ENCODE measurements at places on chromosomes 1 and 21.

DNA sequence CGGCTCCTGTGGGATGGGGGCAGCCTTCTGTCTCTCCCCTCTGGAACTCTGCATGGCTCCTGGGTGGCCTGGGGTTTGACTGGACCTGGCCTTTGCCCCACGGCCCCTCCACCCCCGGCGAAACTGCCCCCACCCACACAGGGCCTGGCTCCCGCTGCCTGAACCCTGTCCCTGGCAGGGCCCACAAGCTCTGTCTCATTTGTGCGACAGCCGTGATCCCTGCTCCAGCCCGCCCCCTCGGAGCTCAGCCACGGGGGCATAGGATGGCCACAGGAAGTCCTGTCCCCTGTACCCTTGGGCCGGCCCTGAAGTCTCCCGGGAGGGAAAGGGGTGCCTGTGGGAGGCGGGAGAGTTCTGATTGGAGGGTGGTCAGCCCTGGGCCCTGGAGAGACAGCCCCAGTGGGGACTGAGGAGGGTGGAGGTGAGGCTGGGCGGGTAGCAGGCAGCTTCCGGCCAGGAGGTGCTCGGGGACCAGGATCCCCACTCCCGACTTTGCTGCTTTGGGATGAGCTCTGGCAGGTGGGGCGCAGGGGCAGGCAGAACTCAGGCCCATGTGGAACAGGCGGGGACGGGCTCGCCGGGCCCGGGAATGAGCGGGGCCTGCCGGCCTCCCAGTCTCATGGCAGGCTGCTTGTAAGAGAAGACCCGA lies 45.1 kb downstream of the SLX9 start:
- DNase-seq = no peak

DNA sequence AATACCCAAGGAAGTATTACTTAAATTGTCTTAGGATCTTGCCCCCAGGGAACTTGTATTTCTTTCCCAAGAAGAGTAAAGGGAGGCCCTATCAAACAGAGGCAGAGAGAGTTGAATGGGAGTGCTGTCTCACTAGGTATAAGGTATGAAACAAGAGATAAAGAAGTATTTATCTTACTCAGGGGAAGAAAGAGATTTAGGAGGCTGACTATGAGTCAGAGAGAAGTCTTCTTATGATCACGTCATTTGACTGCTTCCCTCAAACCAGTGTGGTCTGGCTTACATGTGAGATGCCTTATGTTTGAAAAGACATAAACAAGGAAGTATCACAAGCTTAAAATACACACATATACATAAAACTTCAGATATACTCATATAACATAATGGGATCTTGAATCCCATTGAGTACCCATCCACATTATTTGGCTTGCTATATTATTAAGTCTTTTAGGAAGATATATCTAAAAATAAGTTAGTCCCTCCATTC lies 29.6 kb downstream of the DUSP10 start:
- no peak for DNase-seq

DNA sequence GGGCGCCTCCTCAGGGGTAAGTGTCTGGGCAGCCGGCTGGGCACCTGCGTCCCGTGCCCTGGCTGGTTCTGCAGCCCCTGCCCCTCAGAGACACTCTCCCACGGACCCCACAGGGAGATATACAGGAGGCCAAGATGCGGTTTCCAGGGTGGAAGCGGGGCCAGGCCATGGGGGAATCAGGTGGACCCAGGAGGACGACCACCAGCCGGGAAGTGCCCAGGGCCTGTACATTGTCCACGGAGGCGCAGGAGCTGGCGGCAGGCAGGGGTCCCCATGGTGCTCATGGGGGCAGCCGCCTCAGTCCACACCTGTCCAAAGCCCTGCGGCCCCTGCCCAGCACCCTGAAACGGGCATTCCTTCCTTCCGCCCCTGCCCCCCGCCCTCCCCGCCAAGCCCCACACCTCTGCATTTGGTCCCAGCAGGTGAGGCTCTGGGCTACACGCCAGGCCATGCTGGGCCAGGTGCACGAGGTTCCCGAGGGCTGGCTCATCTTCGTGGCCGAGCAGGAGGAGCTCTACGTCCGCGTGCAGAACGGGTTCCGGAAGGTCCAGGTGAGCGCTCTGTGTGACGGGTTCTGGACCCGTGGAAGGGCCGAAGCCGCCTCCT lies 36.7 kb downstream of the SLC19A1 start:
- no peak for DNase-seq

GRCh38 chr21:45030682-45031570 lies 43.5 kb upstream of the ADARB1 start:
- DNase-seq = no peak

DNA sequence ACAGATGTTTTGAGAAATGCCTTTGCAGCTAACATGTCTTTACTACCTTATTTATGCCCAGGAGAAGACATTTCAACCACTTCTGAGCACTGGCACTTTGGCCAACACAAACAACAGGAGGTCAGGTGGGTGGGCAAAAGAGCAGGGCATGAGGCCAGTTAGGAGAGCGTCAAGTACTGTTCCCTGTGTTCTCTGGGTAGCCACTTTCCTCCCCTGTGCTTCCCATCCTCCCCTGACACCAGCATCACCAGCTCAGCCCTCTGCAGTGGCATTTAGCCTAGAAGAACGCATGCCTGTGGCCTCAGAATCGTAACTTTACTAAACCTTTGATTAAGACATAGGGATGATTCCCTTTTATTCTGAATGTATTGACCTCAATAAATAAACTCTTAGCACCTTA lies 18.3 kb downstream of the BTG2 start:
- no peak for DNase-seq

DNA sequence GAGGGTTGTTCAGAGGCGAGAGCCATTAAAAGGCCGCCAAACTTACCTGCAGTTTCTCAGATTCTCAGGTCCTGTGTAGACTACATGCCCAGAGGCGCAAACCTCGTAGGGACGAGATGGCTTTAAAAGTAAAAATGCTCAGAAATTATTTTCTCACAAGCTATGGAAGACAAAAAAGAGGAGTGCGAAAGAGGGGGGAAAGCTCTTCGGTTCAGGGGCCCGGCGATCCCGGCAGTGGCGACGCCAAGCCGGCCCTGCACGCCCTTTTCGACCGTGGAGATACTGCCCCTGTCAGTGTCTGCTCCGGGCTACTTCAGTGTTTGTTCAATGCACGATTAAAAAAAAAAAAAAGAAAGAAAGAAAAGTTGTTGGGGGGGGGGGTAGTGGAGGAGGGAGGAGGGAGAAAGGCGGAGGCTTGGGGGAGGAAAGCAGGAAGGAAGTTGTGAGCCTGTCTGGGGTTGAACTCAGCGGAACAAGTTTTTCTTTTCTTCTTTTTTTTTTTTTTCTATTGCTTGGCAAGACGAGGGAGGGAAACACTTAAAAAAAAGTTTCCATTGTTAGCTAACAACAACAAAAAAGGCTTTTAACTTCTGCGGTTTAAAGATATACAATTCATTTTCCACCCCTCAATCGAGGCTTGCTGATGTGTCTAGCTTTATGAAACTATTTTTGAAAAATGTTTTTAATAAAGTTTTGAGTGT lies at the start of gene ITPKB:
TSS of gene ITPKB (minus strand) at position 288 of the 701 bp plus-strand sequence. CDS start 1,824 bp downstream, outside the sequence.
- peak; percentile 76 for DNase-seq

- no peak for DNase-seq
Measured at GRCh38 chr21:14040386-14040785, 170.4 kb downstream of the LIPI start.

- no peak for DNase-seq
Measured at GRCh38 chr21:41497788-41498187, 10.2 kb downstream of the TMPRSS2 start.

GRCh38 chr21:17783003-17783402 lies 36.2 kb downstream of the C21orf91 start:
- DNase-seq = no peak

DNA sequence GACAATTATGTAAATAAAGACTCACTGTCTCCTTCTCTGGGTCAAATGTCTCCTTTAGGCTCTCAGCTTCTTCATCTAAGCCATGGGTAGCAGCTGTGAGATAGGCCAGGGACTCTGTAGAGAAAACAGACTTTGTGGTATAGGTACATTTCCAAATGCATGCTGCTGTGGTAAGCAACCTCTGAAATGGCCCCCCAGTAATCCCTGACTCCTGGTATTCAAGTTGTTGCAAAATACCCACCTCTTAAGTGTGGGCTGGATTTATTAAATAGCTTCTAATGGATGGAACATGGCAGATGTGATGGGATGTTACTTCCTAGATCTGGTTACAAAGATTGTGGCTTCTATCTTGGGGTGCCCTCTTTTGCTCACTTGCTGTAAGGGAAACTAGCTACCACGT lies 11.1 kb upstream of the PEX19 start:
- DNase-seq = no peak

DNA sequence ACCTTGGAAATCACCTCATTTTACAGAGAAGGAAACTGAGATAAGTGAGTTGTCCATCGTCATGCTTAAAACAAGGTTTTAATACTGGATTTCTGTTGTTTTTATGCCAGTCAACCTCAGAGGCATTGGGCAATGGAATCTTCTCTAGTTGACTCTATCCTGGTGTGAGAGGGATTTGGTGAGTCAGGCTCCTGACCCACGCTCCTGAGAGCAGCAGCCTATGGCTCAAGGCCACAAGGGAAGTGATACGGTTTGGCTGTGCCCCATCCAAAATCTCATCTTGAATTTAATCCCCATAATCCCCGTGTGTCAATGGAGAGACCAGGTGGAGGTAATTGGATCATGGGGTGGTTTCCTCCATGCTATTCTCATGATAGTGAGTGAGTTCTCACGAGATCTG lies 90.1 kb downstream of the TLR5 start:
- DNase-seq = no peak

DNA sequence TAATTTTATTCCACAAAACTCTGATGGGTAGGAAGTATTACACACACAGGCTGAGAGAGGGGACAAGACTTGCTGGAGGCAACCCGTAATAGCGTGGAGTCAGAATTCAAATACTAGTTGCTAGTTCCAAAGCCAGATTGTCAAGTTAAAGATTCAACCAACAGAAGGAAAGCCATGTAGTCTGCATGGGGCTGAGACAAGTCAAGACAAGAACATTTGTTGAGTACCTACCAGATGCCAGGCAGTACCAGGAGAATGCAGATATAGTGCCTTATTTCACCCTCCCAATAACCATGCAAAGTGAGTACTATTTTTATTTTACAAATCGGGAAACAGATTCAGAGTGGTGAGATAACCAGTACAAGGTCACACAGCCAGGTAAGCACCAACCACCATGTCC lies 110.4 kb upstream of the SPATA6 start:
- no peak for DNase-seq

DNA sequence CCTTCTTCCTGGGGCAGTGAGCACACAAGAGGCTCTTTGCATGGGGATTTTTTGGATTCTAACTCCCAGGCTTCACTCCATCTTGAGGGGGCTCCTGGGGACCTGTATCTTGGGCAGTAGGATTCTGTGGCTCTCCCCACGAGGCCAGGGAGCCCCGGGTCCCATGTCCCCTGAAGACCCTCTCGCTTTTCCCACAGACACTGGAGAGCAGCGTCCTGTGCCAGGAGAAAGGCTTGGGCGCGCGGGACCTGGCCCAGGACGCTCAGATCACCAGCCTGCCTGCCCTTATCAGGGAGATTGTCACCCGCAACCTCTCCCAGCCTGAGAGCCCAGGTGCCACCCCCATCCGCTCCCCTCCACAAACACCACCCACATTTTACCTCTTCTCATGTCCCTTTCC lies 735 bp downstream of the CROCC start:
- no peak for DNase-seq

- no peak for DNase-seq
Measured at GRCh38 chr1:21913763-21914162, 23.3 kb downstream of the HSPG2 start.

DNA sequence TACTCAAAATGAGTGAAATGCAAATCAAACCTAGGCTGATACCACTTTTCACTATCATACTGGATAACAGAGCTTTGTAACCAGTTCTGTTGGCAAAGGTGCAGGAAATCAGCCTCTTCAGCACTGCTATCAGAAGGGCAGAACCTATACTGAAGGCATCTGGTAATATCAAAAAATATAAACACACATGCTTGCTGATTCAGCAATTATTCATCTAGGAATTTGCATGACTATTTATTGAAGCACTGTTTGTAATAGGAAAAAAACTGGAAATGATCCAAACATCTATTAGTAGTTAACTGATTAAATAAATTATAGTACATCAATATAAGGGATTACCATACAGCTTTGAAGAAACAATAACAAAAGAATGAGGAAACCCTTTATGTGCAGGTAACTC lies 21.4 kb downstream of the ARHGAP29 start:
- no peak for DNase-seq

DNA sequence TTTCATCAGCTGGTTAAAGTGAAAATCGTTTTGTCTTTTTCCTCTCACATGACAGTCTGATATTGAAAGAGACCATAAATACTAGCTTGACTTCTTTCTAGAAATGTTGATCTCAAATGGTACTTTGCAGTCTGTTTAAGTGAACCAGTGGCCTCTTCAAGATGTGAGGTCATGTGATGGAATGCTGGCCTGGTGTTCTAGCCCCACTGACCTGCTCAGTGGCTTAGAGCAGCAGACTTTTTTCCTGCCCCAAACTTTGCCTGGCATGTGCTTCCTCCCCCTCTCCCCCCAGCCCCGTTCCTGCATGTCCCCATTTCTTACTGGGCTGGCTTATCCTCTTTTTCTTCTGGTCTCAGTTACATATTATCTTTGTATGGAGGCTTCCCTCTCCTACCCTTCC lies 34.3 kb downstream of the ZYG11A start:
- DNase-seq = no peak

DNA sequence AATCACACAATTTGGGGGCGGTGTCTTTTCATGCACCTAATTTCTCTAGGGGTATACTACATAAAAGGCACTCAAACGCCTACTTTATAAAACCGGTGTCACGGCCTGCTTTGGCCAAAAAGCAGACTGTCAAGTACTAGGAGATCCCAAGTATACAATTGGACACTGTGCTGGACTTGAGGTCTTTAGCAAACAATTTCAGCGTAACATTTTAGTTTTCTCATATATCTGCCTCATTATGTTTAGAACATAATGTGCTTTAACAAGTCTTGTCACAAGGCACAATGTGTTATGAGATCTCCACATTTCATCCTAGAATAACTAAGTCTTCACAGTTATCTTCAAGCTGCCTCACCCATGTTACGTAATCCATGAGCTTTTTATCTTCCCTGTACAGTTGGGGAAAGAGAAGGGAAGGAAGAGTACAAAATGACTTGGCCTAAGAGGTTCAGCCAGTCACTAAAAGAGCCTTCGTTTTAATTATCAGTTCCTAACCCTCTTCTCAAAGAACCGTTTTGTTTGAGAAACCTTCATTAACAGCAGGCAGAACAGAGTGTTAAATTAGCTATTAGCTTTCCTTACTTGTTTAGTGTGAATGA lies 1.7 kb downstream of the SSX2IP start:
- DNase-seq = no peak

- no peak for DNase-seq
Measured at GRCh38 chr1:246246430-246246829, 260.6 kb downstream of the SMYD3 start.

All from right forelimb (tissue), 1 donor.